CD8-positive, alpha-beta memory T cell (primary cell): ENCODE measurements at places on chromosomes 3 and 15. TPM values are rescaled to one million over a fixed set of nuclear protein-coding genes. Genes with fewer than 3 reads are reported as not detected.
A peak's percentile ranks its signal among the peaks of the same experiment; 100 is the strongest.

DNA sequence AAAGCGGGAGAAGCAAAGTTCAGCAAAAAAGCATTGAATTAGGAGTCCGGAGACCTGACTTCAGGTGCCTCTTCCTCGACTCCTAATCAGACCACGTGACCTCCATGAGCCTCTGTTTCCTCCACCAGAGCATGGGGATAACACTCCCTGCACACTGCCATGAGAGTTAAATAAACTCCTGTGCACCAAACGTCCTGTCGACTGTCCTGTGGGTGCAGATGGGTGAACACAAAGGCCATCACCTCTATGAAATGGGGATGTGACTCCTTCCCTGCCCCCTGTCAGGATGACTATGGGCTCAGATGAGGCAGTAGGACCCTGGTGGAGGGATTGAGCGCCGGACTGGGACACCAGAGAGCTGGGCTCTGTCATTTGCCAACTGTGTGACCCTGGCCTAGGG lies 13.5 kb upstream of the TSPAN3 start:
- no peak for DNase-seq

DNA sequence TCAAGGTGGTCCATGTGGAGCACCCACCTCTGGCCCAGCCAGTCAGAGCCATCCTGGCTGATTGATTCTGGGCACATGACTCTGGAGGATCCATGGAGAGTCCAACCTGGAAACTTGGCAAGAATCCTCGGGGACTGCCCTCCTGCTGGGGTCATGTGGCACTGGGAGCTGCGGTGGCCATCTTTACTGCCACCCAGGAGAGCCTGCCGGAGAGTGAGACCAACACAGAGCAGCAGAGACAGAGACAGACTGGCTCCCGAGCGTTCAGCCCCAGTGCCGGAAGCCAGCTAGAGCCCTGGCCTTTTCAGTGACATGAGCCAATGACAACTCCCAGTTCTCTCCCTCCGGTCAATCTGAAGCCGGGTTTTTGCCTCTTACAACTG lies 11.5 kb upstream of the GATA2 start:
- no peak for DNase-seq

DNA sequence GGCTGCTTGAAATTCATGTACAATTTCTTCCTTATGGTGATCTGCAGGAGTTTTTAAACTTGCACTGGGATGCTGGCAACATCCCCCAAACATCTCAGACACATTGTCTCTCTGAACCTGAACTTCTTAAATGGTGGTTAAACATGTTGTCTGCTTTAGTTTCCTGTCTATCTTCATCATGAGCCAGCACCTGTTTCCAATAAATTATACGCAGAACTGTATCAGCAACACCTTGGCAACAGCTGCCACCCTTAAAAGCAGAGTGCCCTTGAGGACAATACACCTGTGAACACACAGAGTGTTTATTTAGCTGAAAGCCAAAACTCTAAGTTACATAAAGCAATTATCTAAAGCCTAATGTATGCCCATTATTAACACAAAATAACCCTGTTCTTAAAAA lies 242.9 kb downstream of the WNT5A start:
- no peak for DNase-seq

DNA sequence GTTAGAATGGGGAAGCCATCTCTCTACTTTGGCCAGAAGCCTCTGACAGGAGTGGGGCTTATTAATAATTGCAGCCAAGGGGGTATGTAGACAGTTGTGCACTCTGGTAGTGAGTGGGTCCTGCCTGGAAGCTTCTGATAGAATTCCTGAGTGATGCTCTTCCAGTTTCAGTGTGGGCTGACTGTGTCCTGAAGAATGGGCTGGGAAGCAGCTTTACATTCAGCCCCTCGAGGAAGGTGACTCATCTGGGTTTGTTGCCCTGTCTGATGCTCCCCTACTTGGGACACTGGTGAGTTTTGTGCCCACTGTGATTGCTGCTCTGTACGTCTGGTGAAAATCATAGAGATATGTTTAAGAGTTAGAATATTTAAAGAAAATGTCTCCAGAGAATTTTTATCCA lies 444.7 kb upstream of the RBMS3 start:
- no peak for DNase-seq

- no peak for DNase-seq
Observed at GRCh38 chr3:58082047-58082446, 73.8 kb downstream of the FLNB start.

GRCh38 chr3:138629526-138629925 lies 21.0 kb downstream of the FAIM start:
- no peak for DNase-seq

DNA sequence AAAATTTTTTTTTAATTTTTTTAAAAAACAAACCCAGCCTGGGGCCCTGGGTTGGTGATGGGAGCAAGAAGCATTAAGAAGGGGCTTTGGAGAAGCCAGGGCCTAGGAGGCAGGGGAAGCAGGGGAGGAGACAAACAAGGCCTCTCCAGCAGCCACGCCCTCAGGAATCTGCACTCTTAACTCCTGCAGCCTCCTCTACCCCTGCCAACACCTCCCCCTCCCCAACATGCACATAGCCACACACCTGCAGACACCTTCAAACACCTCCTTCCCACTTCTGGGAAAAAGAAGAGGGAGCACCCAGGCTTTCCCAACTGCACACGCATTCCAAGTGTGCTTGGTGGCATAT lies 2.7 kb upstream of the DCAF1 start:
- DNase-seq: no peak

- DNase-seq: no peak
Observed at GRCh38 chr15:23572844-23573243, 7.4 kb downstream of the MKRN3 start.

DNA sequence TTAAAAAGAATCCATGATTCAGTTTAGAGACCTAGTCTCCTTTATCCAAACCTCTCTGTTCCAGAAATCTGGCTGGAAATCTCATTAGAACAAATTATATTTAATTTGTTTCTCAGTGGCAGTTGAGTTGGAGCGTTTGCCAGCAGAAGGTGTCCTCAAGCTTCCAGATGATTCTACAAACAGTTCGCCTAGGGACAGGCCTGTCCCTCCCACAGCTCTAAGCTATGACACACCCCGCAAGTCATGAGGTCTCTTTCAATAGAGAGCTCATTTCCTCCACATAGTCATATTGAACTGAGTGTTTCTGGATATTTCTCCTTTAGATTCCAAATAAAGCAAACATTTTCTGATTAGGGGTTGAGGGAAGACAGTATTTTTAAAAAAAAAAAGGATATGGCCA lies 230.3 kb downstream of the ATP8B4 start:
- DNase-seq: no peak

DNA sequence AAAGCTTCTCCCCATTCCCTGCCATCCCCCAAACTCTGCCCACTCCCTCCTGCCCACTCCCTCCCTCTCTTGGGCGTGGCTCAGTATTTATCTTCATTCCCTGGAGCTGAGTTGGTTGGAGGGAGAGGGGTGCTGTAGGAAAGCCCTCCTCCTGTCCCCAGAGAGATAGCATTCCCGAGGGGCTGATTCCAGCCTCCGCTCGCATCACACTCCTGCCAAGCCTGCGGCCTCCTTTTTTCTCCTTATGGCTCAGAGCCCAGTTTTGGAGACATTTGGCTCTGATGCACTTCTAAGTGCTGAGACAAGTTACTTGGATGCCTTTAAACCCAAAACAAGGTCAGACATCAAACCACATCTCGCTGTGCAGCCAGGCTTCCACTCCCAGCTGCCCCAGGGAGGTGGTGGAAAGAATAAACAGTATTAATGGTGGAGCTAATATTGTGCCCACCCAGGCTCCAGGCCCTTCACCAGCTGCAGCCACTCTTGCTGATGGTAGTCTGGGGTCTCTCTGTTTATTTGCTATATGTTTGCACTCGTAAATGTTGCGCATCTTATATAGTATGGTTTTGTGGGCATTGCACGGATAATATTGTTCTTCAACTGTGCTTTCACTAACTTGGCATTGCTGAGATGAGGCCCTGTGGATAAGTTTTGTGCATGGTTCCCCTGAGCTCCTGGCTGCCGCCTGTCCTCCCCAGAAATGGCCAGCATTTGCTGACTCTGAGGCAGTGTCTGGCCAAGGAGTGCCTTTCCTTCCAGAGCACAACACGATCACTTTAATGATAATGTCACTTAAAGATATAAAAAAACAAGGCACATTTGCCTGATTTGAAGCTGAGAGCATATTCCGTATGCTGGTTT lies 157.2 kb downstream of the LRRC28 start:
- no peak for DNase-seq

DNA sequence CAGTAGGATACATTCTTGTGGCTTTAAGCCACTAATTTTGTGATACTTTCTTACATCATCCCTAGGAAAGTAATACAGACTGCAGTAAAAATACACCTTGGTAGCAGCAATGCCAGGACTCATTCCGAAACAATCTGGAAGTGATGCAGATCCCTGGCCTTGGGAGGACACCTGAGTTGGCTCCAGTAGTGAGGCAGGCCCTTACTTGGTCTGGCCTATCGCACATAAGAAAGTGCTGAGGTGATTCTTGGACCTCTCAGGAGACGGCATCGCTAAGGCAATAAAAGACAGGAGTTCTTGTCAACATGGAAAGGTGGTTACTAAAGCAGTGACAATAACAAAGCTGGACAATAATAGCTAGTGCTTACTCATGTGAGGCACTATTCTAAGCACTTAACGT lies 126.5 kb downstream of the SUCNR1 start:
- no peak for DNase-seq

DNA sequence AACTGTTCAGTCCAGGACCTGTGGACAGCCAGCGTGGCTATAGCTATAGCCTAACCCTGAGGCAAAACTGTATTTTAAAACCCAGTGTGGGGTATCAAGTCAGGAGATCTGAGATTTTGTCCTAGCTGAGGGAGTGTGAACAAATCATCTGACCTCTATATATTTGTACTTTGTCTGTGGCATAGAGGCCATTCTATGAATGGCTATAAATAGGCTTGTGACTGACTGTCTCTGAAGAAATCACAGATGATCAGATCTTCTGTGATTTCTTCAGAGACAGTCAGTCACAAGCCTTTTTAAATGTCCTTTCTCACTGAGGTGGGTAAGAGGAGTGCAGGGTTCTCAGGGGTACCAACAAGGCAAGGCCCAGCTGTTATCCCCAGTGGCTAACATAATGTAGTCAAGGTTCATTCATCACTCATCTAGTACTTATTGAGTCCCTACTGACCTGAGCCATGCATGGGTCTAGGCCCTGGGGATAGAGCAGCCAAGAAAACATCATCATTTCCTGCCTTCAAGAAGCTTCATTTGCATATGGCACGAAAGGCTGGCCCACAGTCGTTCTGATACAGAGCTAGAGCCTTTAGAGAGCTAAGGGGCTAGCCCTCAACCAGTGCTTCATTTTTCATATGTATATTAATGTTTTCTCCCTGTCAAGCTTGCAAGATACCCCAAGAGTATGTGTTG lies 53.3 kb downstream of the TIPARP start:
- DNase-seq: no peak

DNA sequence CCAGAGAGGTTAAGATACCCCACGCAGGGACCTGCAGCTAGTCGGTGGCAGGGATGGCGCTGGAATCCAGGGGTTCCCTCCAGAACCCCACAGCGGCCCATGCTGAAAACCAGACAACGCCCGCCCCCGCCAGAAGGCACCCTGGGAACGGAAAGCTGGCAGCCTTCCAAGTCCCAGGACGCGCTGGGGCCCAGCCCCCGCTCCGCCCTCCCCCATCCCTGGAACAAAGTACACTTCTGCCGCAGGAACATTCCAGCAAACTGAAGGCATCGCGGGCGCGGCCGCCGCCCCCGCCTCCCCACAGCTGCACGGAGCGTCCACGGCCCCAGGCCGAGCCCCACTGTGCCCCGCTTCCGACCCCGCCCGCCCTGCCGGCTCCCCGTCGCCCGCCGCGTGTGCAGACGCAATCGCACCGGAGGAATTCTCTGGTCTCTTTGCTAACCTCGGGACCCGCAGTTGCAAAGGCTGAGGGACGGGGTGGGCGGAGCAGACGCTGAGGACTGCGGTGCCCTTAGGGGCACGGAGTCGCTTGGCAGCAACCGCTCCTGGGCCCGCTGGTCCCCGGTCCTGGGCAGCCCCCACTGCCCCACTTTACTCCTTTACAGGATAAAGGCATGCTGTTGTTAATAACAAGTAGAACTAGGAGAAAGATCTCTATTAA lies 44.8 kb upstream of the RNU6-1 start:
- peak; percentile 6 for DNase-seq

GRCh38 chr3:94221829-94222228 lies 159.0 kb downstream of the NSUN3 start:
- DNase-seq: no peak

DNA sequence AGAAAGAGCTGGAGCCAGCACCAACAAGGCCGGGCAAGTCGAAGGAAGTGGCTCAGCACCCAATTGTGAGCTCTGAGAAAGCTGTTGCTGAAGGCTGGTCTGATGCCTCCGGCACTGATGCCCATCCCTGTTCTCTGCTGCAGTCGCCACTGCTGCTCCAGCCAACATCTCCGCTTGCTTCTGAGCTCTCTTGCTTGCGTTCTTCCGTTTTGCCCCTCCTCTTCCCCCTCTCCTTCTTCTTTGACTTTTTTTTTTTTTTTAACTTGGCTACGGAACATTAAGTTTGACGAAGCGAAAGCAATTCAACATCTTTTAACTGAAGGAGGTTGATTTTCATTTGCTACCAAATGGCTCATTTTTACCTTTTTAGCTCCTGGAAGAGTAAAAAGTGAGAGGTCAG lies 442.9 kb downstream of the MCTP2 start:
- no peak for DNase-seq

DNA sequence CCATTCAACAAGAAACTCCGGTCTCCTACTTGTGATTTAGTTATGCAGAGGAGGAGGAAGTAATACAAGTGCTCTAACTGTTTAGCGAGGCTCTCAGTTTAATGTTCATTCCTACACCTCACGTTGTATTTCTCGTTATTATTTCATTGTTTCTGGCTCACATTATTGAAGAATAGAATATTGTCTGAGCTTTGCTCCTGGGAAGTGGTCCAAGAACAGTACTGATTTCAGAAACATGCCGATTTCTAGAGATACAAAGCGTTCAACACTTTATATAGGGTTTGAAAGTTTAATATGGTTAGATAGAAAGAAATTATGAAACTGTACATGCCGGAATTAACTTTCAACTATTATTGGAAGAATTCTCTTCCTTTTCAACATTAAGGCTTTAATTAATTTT lies 1145.5 kb downstream of the TBL1XR1 start:
- no peak for DNase-seq

GRCh38 chr3:197201791-197202452 lies 96.5 kb downstream of the DLG1 start:
- DNase-seq: no peak

PLAAT1 gene
- not detected for total RNA-seq

CYP19A1 gene
- total RNA-seq: not detected

SLC12A8 gene
- total RNA-seq: 0.91 TPM

GRIP2 gene
- not detected for total RNA-seq

IL12A gene
- total RNA-seq: not detected

DUOXA2 gene
- total RNA-seq: not detected

SETD5 gene
- 89.8 TPM for total RNA-seq
